Stimulated activated CD4-positive, alpha-beta T cell treated with anti-CD3 and anti-CD28 coated beads, Interleukin-2, amount 100 ng/mL, for 48 hours (primary cell): ENCODE measurements at places on chromosomes 3 and 15.

GRCh38 chr15:40958723-40959122, 5.5 kb downstream of the CHAC1 start:
- no peak for DNase-seq

DNA sequence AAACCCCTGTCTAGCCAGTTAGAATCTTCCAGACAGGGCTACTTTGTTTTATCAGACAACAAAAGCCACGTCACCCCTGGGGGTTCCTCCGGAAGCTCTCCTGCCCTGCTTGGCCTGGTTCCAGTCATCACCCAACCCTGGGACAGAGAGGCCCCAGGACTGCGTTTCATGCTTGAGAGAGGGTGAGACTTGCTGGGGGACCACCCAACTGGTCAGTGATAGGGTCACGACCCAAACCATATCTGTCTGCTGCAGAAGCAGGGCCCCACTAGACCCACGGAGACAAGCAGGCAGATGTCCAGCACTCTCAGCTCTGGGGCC, 1.2 kb downstream of the NT5DC2 start:
- DNase-seq, result no peak

DNA sequence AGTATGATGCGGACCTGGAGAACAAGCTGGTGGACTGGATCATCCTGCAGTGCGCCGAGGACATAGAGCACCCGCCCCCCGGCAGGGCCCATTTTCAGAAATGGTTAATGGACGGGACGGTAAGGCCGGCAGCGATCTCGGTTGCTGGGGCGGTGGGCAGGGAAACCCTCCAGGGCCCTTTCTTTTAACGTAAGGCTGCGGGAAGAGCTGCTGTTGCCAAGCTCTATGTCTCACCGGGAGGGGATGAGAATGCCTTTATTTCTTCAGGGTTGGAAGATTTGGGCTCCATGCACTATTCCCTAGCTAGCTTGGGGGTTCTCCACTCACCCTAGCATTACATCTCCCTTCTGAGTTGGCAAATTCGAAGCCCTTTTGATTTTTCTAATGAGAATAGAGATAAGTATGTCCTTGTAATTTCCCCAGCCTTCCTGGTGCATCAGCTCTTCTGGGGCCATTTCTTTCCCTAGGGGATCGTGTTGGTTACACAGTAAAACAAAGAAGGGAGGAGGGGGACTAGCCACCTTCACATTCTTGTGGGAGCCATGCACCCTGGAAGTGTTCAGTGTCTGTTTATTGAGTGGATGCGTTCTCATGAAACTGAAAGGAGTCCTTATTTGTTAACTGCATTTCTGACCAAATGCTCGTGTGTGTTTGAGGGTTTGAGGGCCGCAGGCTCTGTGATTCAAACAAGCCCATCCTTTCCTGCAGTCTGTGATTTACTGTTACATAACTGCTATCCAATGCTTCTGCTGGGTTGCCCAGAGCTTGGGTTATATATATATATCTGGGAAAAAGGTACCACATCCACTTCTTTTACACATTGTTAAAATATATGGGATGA, 982 bp downstream of the TAGLN3 start:
- no peak for DNase-seq

- DNase-seq, result no peak
Measured at GRCh38 chr15:67124911-67125588, 59.6 kb downstream of the SMAD3 start.

DNA sequence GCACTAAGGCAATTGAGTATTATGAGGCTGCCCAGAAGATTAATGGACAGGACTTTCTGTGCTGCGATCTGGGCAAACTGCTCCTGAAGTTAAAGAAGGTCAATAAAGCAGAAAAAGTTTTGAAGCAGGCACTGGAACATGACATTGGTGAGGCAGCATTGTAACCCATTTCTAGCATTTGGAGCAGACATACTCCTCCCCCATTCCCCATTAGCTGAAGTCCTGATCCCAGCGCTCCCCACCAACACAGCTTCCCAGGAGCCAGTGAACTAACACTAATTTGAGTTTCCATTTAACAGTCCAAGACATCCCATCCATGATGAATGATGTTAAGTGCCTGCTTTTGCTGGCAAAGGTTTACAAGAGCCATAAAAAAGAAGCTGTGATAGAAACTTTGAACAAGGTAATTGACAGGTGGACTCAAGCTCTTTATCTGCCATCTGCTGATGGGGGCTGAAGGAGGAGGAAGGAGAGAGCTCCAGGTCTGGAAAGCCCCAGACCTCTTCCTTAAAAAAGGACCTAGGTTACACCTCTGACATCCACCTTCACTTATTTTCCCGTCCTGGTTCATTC, 22.6 kb downstream of the CSRNP1 start:
- no peak for DNase-seq

DNA sequence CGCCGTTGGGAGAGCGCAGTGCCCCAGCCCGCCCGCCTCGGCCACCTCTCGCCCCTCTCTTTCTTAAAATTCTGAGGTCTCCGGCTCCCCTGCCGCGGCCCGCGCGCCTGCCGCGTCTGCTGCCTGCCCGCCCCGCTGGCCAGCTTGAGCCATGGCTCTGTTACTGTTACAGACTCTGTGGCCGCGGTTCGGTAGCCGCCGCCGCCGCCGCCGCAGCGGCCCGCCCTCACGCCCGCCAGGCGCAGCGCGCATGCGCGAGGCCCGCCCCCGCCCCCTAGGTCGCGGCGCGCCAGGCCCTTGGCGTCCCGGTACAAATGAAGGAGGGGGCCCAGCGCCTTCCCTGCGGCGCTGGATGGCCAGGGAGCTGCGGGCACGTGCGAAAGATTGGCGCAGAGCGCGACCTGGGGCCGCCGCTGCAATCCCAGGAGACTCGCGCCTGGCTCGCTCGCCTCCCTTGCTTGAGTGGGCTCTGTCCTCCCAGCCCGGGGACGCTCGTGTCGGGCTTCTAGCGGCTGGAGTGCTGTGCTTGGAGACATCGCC, at the start of gene ONECUT1:
TSS of gene ONECUT1 (minus strand) at position 168 of the 540 bp plus-strand sequence. CDS start 452 bp downstream, outside the sequence.
- peak; percentile 68 for DNase-seq

GRCh38 chr3:121662742-121663141, 2.0 kb upstream of the HCLS1 start:
- no peak for DNase-seq
